ENCODE measurements at places on chromosomes 2 and 18.

DNA sequence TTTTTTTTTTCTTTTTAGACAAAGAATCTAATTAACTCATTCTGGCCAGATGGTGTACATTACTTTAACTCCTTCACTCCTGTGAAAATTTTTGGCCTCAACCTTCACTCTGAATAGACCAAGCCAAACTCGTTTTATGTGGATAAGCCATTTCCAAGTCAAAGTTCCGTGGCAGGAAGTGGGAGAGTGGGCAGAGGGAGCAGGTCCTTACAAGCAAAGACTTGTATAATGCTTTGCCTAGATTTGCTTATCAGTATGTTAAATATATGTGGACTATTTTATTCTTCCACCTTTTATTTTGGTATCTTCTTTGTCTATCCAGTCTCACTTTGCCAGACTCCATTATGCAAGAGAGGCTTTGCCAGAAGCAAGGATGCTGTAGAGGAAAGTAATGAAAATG, 178.1 kb upstream of the TNP1 start:
- DNase-seq, result no peak

- DNase-seq, result no peak
These were observed 71.8 kb downstream of the B3GNT2 start for GRCh38 chr2:62267696-62268095.

- DNase-seq, result peak; percentile 7
These were observed 268.8 kb downstream of the ARHGAP15 start for GRCh38 chr2:143397884-143398614.

- DNase-seq, result no peak
These were observed 25.6 kb upstream of the CCDC68 start for GRCh38 chr18:54984908-54985307.

- peak; percentile 76 for DNase-seq
These were observed 181.5 kb upstream of the ZFP36L2 start for GRCh38 chr2:43407935-43408334.

GRCh38 chr2:1968209-1968987, 224.1 kb upstream of the PXDN start:
- no peak for DNase-seq

- DNase-seq, result no peak
These were observed 584.7 kb upstream of the SETBP1 start for GRCh38 chr18:44096016-44096415.

All from GM12865 (cell line).